ENCODE measurements at places on chromosomes 13 and 19. TPM values are rescaled to one million over a fixed set of nuclear protein-coding genes. Genes with fewer than 3 reads are reported as not detected.
A peak's percentile ranks its signal among the peaks of the same experiment; 100 is the strongest.

DNA sequence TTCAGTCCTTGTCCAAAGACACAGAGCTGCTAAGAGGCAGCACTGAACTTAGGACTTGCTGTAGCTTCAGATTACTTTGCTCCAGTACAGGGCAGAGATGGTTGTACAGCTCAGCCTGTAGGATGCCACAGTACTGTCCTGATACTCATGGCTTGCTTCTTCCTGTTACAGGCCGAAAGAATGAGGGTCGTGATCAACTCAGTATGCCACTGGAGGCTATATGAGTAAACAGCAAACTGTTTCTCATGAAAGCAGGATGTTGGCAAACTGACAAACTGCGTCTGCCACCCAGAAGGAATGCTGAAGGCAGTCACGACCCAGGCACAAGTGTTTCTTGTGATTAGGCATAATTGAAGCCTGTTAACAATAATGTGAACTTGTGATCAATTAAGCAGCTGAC lies 2.8 kb downstream of the ZNF749 start:
- no peak for DNase-seq

- DNase-seq = peak; percentile 39
Observed at GRCh38 chr13:50617134-50617721, 226.3 kb downstream of the DLEU7 start.

Gene CNN1
- not detected for total RNA-seq

Gene CAPS
- total RNA-seq = 18.8 TPM

Gene KIR2DL1
- not detected for total RNA-seq

Gene SOX21
- 1.1 TPM for total RNA-seq

All from bronchial epithelial cell (primary cell).